ENCODE measurements at places on chromosomes 16 and 17.

GRCh38 chr17:2957631-2958286, 105.6 kb downstream of the OR1D5 start:
- no peak for DNase-seq

DNA sequence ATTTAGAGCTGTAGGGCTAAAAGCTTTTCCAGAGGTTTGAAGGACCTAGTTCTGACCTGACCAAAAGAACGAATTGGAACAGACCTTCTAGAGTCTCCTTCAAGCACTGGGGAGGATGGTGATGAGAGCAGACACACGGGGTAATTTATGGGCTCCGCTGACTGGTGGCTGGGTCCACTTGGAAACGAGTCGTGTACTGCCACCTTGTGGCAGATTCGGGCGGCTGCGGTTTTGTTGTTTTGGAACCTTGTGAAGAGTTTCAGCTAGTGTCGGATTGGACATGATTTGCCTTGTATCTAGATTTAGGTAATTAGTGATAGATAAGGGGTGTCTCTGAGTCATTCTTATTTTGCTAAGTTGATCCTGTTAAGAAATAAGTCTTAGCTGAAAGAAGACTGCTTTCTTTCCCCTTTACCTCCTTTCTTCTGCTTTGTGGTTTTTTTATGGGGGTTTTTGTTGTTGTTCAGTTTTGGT, 98.9 kb downstream of the AATF start:
- peak; percentile 89 for DNase-seq

DNA sequence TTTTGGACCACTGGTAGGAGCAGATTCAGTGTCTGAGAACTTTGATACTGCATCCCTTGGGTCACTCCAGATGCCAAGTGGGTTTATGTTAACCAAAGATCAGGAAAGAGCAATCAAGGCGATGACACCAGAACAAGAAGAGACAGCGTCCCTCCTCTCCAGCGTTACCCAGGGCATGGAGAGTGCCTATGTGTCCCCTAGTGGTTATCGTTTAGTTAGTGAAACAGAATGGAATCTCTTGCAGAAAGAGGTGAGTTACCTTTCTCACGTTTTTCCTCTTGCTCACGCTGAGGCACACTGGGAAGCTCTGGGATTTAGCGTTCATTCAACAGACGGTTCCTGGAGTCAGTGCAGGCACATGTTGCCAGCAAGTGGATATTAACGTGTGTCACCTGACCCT, 58.0 kb downstream of the NUP88 start:
- no peak for DNase-seq

DNA sequence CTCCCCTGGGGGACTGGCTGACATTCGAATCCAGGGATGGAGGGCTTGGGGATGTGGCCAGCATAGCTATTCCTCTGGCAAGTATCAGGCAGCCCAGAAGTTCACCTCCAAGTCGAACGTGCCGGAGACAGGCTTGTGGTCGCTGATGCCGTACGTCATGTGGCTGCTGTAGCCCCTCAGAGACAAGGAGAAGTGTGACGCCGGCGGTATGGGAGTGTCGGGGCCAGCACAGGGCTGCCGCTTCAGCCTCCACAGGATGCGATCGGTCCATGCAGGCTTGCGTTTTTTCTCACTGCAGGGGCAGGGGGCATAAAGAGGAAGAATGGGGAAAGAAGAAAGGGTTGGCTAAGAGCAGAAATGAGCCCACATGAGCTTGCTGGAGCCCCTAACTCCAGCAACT, 5.3 kb upstream of the MYO1C start:
- DNase-seq: no peak

DNA sequence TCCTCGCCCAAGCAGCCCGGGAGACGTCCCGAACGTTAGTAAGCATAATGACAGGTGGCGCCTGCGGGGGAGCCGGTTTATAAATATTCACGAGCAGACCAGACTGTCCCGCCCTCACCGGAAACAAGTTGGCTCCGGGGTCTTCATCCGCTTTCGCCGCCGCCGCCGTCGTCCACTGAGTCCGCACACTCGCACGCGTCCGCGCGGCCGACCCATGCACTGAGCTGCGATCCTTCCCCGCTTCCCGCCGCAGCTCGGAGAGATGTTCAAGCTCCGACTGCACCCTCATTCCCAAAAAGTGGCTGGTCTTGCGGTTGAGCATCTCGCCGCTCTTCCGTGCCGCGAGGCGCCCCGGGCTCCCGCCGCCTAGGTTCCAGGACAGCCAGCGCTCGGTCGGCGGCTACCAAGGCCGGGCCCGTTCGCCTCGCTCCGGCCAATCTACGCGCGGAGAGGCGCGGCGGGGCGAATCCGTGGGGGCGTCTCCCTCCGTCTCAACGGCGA, 385 bp downstream of the CFAP119 start:
- peak; percentile 58 for DNase-seq

DNA sequence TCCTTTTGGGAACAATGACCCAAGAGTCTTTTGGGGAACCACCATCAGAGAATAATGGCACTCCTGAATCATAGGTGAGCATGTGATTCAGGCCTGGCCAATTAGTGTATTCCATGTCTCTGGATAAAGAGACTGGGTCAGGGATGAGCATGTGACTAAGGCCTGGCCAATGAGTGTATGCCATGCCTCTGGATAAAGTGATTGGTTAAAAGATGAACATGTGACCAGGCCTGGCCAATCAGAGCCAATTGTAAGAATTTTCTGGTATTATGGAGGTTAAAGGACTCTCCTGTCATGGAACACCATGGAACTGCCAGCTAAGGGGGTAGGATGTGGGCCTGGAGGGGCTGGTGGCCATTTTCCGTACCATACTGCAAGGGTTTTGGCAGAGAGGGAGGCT, 194.3 kb downstream of the C16orf78 start:
- DNase-seq: no peak

DNA sequence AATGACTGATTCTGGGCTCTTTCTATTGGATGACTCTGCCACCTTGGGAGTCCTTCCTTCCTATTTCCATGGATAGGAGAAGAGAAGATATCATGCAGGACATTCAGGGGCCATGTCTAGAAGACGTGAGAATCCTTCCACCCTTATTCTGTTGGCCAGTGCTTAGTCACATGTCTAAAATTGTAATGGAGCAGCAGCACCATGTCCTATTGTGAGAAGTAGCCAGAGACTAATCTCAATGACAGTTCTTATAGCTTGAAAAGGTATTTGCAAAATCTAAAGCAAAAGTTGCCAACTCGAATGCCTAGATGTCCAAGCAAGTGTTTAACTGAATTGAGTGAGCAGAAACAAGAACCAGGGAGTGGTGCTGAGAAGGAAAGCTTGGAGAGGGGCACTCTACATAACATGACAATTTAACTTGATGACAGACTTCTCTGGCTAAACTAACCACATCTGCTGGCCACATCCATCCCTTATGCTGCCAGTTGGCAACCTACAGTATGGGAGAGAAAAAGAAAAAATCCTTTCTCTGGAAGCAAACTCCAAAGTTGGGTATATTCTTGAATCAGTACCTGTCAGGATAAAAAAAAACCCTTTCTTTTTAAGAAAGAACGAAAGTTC, 225.7 kb downstream of the CDH13 start:
- no peak for DNase-seq

DNA sequence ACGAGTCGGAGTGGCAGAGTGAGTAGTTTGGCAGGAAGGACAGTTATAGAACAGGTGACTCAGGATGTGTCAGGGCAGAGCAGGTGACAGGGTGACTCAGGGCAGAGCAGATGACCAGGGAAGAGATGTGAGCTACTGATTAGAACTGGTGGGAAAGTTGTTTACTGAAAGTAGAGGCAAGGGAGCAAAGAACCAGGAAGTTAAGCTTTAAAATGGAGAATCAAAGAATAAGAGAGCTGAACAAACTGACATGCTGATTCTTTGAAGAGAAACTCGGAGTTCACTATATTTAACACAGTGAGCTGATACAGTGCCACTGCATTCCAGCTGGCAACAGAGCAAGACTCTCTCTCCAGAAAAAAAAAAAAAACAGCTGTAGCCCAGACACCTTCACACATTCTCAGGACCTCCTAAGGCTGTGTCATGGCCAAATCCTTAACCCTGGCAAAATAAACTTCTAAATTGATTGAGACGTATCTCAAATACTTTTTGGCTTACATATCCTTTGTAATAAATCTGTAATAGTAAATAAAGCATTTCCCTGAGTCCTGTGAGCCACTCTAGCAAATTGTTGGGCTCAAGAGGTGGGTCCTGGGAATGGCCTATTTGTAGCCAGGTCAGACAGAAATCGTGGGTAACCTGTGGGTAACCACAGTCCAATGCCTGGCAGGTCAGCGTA, 12.3 kb upstream of the UBE2I start:
- peak; percentile 80 for DNase-seq

GRCh38 chr16:14314116-14314515, 243.0 kb downstream of the MRTFB start:
- no peak for DNase-seq

- peak; percentile 30 for DNase-seq
Measured at GRCh38 chr17:78040440-78041385, 82.2 kb downstream of the TNRC6C start.

DNA sequence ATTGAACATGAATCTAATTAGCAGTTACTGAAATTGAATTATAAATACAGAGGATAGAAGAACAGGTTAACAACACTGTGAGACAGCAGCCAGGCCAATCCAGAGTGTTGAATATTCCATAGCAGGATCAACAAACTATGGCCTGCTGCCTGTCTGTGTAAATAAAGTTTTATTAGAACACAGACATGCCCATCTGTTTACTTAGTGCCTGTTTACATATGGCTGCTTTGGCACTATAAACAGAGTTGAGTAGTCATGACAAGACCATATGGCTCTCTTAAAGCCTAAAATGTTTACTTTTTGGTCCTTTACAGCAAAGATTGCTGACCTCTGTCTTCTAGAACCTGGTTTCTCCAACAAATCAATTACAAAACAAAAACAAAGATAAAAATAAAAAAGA, 115.4 kb upstream of the CDC42EP4 start:
- no peak for DNase-seq

DNA sequence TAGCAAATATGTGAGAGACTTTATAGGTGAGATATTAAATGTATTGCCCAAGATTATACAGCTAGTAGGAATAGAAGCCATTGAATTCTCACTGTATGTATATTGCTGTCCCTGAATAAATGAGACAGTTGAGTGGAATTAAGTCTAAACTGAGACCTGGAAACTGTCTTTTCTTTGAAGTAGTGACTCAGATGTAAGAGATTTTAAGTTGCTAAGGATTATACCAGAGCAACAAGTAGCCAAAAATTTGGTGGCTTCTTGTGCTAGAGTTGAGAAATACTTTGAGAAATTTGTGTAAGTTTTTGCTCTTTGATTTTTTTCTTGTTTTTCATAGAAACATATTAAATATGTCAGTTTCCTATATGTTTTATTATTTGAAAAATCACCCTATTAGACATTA, 58.7 kb downstream of the TANC2 start:
- DNase-seq: no peak

DNA sequence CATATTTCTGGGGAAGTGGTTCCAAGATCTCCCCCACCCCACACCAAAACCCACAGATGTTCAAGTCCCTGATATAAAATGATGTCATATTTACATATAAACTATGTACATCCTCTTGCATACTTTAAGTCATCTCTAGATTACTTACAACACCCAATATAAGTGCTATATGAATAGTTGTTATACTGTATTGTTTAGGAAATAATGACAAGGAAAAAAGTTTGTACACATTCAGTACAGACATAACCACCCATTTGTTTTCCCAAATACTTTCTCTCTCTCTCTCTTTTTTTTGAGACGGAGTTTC, 11.5 kb downstream of the CFDP1 start:
- no peak for DNase-seq

GRCh38 chr17:6701719-6702118, 11.4 kb downstream of the SLC13A5 start:
- peak; percentile 47 for DNase-seq

DNA sequence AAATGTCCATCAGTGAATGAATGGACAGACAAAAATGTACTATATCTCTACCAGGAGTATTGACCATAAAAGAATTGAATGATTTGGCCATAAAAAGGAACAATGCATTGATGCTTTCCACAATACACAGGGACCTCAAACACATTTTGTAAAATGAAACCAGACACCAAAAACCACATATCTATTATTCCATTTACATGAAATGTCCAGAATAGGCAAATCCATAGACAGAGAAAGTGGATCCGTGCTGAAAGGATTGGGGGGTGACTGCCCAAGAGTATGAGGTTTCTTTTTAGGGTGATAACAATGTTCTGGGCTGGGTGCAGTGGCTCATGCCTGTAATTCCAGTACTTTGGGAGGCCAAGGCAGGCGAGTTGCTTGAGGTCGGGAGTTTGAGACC, 6.9 kb upstream of the LITAF start:
- no peak for DNase-seq

- DNase-seq: no peak
Measured at GRCh38 chr17:9200699-9201359, 179.5 kb downstream of the NTN1 start.

DNA sequence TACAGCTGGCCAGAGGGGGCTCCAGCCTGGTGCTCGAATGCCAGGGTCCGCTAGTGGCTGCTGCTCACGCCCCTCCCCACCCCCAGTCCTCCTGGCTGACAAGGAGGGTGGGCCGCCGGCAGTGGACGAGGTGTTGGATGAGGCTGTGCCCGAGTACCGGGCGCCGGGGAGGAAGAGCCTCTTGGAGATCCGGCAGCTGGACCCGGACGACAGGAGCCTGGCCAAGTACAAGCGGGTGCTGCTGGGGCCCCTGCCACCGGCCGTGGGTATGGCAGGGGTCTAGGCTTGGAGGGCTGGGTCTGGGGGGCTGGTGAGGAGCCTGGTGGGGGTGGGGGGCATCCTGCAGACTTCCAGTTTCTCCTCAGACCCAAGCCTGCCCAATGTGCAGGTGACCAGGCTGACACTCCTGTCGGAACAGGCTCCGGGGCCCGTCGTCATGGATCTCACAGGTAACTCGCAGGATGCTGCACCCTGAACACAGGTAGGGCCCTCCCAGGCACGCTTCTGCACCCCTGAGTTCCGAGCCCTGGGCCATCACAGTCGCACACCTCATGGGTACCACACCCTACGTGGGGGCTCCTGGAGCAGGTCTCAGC, 1.2 kb upstream of the PDIA2 start:
- no peak for DNase-seq

DNA sequence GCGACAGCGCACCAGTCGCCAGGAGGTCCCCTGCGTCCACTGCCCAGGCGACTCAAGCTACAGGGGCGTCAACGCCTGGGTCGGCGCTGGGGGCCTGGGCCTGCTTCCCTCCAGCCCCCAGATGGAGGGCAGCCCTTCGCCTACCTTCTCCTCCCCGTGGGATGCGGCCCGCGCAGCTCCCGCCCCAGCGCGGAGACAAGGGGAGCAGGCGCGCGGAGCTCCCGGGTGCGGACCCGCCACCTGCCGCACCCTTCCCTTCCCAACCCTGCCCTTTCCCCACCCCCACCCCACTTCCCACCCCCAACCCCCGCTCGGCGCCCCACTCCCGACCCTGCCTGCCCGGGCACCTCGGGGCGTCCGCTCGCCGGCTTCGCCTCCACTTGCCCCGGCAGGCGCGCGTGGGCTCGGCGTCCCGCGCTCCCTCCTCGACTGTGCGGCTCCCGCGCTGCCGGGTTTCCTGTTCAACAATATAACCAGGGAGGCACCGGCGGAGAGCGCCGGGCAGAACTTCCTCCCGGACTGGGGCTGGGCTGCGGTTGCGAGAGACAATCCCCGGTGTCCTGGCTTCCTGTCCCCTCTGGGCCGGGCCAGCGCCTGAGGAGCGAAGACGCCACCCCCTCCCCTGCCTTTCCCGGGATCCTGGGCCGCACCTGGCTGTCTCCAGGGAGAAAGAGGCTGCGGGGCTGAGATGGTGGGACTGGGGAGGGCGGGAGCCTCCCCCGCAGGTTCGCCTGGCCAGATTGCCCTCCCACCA, at the start of gene ARHGAP27:
Gene ARHGAP27, minus strand, starts transcription at position 466 of the 754 bp plus-strand sequence. CDS start 2,591 bp downstream, outside the sequence.
- DNase-seq: peak; percentile 50

All from hepatocyte (in vitro differentiated cells).